Head of caudate nucleus (tissue), 42 donors: ENCODE measurements at places on chromosomes 4 and X.

- no peak for DNase-seq
Measured at GRCh38 chr4:26912069-26912468, 51.4 kb downstream of the STIM2 start.

DNA sequence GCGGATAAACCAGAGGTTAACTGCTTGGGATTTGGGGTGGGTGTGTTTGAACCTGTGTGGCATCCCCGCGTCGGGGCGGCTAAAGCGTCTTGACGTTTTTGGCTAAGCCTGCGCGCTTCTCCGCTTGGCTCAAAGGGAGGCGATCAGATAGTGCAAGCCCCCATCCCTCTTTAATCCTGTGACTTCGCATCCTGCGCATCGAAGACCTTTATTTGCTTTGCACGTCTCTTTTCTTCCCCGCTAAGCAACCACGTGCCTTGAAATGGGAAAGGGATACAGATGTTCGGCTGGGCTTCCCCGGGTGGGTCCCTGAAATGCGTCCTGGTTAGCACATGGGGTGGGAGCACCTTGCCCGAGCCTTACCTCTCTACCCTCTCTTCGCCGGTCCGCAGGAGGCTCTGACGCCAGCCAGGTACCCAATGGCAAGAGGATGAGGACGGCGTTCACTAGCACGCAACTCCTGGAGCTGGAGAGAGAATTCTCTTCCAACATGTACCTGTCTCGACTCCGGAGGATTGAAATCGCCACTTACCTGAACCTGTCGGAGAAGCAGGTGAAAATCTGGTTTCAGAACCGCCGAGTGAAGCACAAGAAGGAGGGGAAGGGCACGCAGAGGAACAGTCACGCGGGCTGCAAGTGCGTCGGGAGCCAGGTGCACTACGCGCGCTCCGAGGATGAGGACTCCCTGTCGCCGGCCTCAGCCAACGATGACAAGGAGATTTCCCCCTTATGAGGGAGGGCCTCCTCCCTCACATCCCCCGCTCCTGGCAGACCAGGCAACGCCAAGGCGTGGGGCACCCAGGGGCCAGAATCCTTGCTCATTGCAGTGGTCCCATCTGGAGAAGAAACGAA lies 1.5 kb downstream of the GSX2 start:
- no peak for DNase-seq

DNA sequence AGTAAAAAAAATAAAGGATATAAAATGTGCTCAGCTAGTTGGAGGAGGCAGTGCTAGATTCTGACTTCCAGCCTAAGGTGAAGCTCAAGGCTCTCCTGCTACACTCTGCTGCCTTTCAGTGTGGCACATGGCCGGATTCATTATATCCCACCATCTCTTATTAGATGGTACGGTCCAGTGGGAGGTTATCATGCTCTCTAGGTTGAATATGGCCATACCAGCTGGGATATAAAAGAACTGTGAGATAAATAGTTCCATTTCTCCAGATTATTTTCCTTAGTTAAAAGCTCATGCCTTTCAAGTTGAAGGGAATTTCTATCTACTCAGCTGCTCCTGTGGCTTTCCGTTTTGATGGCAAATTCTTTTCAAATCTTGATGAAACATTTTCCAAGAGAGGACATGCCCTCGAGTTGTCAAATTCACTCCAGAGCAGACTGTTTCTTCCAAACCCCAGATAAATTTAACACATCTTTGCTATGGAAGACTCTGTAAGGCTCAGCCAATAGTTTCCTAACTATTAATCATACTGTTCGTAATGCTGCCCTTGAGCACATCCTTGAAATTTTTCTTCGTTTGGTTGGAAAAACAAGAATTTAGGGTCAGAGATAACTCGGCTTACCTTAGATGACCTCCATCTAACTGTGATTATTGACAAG lies 2.2 kb upstream of the MGARP start:
- DNase-seq = no peak

- no peak for DNase-seq
Measured at GRCh38 chr4:89586318-89586717, 250.6 kb downstream of the SNCA start.

DNA sequence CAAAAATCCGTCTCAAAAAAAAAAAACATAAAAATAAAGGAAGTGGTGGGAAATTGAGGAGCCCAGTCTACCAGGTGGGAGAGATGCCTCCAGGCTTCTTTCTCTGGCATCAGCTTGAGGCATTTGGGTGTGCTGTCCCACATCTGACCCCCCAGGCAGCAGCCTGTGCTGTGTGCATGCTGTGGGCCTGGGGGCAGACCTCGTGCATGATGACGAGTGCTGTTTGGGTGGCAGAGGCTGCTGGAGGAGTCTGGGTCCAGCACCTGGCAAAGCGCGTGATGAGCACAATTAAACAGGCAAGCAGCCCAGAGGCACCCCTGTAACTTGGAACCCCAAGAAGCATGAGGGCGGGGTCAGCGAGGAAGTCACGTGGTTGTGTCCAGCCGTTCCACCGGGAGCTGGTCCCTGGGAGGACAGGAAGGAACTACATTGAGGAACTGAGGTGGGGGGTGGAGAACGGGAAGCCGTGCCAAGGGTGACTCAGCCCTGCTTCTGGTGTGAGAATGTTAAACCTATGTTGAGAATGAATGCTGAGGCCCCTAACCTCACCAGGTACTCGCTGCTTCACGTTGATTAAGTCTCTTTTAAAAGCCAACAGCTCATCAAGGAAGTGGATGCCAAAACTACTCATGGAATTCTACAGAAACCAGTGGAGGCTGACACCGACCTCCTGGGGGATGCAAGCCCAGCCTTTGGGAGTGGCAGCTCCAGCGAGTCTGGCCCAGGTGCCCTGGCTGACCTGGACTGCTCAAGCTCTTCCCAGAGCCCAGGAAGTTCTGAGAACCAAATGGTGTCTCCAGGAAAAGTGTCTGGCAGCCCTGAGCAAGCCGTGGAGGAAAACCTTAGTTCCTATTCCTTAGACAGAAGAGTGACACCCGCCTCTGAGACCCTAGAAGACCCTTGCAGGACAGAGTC lies 6.1 kb downstream of the TACC3 start:
- no peak for DNase-seq

GRCh38 chrX:134202561-134202960 lies 34.4 kb upstream of the CCDC160 start:
- DNase-seq = no peak

DNA sequence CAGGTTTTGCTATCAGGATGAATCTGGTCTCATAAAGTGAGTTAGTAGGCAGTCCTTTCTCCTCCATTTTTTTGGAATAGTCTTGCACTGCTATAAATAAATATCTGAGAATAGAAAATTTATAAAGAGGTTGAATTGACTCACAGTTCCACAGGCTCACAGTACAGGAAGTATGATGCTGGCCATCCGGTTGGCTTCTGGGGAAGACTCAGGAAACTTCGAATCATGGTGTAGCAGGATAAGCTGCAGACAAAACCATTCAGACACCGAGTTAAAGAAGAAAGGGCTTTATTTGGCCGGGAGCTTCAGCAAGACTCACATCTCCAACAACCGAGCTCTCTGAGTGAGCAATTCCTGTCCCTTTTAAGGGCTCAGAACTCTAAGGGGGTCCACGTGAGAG lies 348.2 kb downstream of the KCTD8 start:
- DNase-seq = no peak
